ENCODE measurements at places on chromosomes 6 and 20.
A peak's percentile ranks its signal among the peaks of the same experiment; 100 is the strongest.

- DNase-seq, result peak; percentile 25
Measured at GRCh38 chr6:163414117-163414945, at the start of gene QKI. QKI (plus strand) TSS chr6:163414718; CDS start chr6:163415194, 476 bp downstream.

DNA sequence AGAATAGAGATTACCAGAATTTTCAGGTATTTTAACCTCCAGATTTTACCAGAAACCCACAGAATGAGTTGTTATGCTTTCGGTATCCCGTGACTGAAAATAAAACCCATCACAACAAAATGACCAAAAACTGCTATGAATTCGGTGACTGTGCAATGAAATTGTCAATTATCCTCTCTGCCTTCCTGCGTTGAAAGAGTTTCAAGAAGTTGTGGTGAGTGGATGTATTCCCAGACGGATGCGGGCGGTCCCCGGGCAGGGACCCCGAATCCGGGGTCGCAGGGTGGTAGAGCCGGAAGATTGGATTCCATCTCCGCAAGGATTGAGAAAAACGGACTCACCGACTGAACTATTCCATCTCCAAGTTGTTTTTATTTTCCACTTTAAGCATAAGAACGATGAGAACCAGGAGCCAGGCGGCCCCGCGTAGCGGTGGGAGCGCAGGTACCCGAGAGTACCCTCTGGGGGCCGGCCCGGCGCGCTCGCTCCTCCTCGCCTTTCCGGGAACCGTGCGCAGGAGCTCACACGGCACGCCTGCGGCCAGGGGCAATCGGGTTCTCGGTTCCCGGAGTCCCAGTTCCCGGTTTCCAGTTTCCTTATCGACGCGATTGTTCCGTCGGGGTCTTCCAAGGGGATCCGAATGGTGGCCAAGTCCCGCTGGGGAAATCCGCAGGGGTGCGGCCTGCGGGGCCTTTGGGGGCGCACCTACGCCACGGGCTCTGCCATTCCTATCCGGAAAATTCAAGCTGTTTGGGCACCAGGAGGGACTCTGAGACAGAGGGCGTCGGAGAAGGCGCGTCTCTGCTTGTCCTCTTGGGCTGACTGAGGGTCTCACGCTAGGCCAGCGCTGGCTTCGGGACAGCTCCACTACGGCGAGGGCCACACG lies 104.9 kb upstream of the PRDM1 start:
- no peak for DNase-seq

DNA sequence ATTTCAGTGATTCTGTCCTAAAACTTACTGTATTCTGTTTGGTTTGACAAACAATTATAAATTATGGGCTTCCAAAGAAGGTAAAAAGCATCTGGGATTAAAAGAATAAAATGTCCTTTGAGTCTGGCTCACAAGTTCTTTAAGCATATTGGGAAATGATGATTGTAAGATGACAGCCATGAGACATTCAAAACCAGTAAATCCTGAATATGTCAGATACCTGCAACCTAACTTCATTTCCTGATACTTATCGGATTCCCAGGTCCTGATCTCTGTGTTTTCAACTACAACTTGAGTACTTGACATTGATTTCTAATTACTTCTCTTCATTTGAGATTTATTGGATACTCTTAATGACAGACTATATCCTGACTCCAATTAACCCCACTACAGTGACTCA lies 446.6 kb downstream of the GRIK2 start:
- no peak for DNase-seq

GRCh38 chr6:43772681-43773049 lies 2.7 kb downstream of the VEGFA start:
- no peak for DNase-seq

- DNase-seq, result no peak
Measured at GRCh38 chr6:169291646-169292337, 38.1 kb upstream of the THBS2 start.

DNA sequence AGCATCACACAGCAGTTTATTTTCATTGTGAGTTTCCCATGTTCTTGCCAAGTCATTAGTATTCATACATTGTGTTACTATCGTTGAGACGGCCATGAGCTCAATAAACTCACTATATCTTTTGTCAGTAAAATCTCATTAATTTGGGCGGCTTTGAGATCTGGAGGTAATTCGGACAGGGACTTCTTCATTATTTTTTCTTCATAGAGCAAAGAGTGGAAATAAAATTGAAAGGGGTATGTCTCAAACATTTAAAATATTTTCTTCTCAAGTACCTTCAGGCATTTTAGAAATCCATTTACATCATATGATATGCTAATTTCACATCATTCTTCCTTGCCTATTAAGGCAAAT lies 14.6 kb downstream of the NOX3 start:
- no peak for DNase-seq

- peak; percentile 37 for DNase-seq
Measured at GRCh38 chr6:122322824-122323223, 76.6 kb upstream of the HSF2 start.

DNA sequence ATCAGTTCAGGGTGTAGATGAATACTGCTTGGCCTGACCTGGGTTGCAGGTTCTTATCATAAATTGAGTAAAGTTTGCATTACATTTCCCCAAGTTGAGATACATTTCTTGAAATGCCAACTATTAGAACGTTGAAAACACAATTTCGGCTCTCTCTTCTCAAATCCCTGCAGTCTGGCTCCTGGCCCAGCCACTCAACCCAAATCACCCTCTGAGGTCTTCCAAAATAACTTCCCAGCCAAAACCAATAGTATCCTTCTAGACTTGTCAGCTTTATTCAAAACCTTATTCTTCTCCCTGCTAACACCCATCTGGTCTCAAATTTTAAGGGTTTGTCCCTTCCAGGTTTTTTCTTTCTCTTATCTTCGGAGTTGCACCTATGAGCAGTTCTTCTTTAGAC lies 263.6 kb downstream of the EYA4 start:
- no peak for DNase-seq

DNA sequence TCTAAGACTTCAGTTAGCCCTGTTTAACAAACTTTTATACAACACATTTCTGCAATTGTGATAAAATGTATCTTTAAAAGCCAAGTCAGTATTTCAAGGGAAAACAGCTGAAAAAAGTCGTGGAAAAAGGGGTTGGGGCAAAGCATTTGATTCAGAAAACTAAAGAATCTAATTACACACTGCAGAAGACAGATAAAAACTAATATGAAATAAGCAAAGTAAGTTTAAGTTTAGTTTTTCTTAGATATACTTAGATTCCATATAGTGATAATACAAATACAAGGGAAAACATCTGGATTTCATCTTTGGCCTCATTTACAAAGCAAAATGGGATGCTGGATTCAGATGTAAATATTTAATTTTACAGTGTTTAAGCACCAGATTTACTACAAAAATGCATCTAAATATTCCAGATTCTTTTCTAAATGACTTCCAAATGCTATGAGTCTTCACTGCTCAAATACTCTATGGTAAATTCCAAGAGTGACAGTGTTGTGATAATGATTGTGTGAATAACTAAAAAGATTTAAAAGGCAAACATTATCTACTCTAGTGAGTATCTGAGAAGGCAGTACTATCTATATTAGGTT lies 1.5 kb upstream of the ADNP start:
- no peak for DNase-seq

DNA sequence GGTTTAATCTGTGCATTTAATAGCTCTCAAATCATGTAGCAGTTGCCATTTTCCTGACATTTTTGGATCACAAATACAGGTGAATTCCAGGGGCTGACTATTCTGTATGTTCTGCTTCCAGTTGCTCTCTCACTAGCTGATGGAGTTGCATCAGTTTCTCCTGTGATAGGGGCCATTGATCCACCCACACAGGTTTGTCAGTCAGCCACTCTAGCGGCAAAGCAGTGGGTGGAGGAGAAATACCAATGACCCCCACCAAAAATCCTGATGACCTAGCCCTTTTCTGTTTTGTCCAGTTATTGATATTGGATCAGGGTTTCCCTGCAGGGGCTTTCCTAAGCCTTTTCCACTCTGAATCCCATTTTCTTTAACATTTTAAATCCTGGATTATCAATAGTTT lies 72.3 kb upstream of the BTN3A2 start:
- no peak for DNase-seq

DNA sequence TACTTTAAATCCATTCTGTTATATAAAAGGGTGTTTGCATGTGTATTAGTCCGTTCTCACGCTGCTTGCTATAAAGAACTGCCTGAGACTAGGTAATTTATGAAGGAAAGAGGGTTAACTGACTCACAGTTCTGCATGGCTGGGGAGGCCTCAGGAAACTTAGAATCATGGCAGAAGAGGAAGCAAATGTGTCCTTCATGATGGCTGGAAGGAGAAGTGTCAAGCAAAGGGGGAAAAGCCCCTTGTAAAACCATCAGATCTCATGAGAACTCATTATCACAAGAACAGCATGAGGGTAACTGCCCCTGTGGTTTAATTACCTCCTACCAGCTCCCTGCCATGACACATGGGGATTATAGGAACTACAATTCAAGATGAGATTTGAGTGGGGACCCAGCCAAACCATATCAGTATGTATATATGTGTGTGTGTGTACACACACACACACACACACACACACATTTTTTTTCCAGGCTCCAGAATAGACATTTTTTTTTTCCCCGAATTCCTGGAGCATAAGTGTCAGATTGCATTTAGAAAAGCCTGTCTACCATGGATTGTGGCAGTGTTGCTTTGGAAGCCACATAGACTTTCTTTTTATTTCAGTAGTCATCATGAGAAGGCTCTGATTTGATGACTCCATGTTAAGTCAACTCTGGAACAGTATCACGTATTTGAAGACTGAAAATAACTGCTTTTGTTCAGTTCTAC lies 31.5 kb downstream of the KDM1B start:
- DNase-seq, result no peak

- no peak for DNase-seq
Measured at GRCh38 chr6:45432977-45433376, 55.2 kb upstream of the SUPT3H start.

All from AML-193 (cell line).